Uterus (tissue), 4 donors: ENCODE measurements at places on chromosomes 4 and X. TPM values are rescaled to one million over a fixed set of nuclear protein-coding genes. Genes with fewer than 3 reads are reported as not detected.

BCORL1 gene
- total RNA-seq, result 1.5 TPM

DNA sequence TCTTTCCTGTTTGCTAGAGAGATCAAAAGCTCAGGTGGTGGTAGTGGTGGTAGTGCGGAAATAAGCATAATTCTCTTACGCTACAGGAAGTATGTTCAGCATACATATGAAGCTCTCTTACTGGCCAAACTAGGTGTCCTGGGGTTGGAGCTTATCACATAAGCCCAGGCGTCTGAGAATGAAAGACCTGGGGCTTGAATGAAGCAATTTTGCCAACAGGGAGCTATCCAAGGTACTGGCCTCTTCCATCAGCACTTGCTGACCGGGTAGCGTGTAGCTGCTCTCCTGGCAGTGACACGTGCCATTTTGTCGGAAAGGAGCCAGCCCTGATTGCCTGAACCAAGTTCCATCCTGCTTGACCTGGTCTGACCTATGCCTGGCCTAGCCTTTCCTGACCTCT lies 65.9 kb upstream of the HPF1 start:
- H3K27ac ChIP-seq, result no peak overlapping the region
- H3K4me1 ChIP-seq, result no peaks in the 10 kb centered on the region
- no peak overlapping the region for H3K4me3 ChIP-seq
- no peaks in the 10 kb centered on the region for H3K36me3 ChIP-seq
- DNase-seq, result no peak

DNA sequence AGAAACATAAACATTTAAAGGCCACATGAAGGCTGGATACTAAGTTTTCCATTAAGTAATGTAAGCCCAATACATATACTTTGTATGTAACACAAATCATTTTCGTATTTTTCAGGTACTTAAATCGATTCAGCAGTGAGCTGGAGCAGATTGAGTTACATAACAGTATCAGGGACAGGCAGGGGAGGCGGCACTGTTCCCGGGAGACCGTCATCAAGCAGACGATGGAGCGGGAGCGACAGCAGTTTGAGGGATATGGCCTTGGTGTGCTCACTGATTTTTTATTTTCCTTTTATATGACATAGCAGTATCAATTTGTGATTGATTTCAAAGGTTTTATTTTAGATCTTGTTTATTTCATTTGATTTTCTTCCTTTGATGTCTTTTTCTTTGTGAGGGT lies 20.7 kb downstream of the TMA16 start:
- H3K4me1 ChIP-seq, result no peaks in the 10 kb centered on the region
- DNase-seq, result no peak
- no peaks in the 10 kb centered on the region for H3K36me3 ChIP-seq
- no peaks in the 10 kb centered on the region for H3K27me3 ChIP-seq
- no peak overlapping the region for H3K4me3 ChIP-seq

DNA sequence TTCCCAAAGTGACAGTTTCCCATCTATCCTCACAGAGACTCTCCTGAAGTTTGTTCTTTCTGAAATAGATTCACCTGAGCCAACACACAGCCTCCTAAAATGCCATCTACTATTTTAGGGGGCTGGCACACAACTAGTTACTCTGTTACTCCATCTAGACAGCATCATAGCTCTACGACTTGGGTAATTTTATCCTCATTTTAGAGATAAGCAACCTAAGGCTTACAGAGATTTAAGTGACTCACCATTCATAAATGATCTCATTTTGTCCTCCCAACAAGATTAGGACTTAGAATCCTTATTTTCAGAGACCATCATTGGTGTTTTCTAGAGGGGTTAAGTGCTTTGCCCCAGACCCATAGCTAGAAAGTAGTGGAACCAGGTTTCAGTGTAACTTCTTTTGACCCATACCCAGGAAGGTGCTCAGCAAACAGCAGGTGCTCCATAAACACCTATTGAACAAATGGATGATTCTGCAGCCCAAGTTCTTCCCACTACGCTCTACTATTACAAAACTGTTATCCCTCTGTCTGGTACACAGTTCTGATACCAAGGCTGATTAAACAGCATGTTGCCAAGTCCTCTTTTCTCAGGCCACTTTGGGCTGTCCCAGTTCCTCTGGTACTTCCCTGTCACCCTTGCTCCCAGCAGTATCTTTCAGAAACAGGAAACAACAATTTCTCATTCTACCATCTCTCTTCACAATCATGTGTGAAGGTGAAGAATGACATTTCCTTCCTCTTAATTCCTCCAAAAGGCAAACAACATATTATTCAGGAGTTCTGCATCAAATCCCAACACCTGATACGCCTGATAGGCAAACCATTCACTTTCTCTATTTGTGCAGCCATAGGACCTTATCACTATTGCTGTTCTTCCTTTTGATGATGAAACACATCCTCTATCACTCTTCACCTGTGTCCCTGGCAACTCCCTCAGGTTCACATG lies 304.7 kb upstream of the TAPT1 start:
- no peaks in the 10 kb centered on the region for H3K36me3 ChIP-seq
- peaks cover 13% of the 10 kb centered on the region for H3K4me1 ChIP-seq
- peak overlapping the region; percentile 74 for H3K27ac ChIP-seq
- H3K27me3 ChIP-seq, result no peaks in the 10 kb centered on the region
- no peak for DNase-seq

GRCh38 chr4:174828845-174829701 lies at the start of gene GLRA3:
Gene GLRA3 (minus strand): TSS chr4:174829247. CDS start chr4:174828811, 436 bp downstream.
- no peak within 1 kb of the TSS for H3K4me3 ChIP-seq
- H3K36me3 ChIP-seq, result no peaks in the 10 kb centered on the region
- DNase-seq, result no peak
- no peaks in the 10 kb centered on the region for H3K4me1 ChIP-seq
- no peaks in the 10 kb centered on the region for H3K27me3 ChIP-seq
- no peak within 1 kb of the TSS for H3K27ac ChIP-seq

- no peak overlapping the region for H3K4me3 ChIP-seq
- DNase-seq, result no peak
- H3K36me3 ChIP-seq, result no peaks in the 10 kb centered on the region
- no peaks in the 10 kb centered on the region for H3K27me3 ChIP-seq
These were observed 501.0 kb downstream of the PPARGC1A start for GRCh38 chr4:23388699-23389395.

DNA sequence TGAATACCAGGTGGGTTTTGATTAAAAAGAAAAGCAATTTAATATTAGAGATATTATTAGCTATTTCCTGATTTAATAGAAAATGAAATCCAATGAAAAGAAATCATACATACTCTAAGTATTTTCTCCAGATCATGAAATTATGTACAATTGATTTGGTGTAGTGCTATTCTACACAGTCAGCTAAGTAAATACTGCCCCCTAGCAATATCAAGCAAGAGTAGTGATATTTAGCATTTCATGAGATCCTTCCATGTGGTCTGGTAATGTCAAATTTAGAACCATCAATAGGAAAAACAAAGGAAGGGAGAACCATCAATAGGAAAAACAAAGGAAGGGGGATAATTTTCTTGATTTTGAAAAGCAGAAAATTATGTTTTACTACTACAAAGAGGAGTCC lies 114.6 kb downstream of the TBCK start:
- no peaks in the 10 kb centered on the region for H3K27me3 ChIP-seq
- no peak for DNase-seq
- H3K27ac ChIP-seq, result no peak overlapping the region
- H3K36me3 ChIP-seq, result no peaks in the 10 kb centered on the region
- no peak overlapping the region for H3K4me3 ChIP-seq

GRCh38 chr4:47120783-47121182 lies 89.4 kb downstream of the GABRB1 start:
- H3K36me3 ChIP-seq, result no peaks in the 10 kb centered on the region
- H3K4me3 ChIP-seq, result no peak overlapping the region
- no peak for DNase-seq
- H3K27ac ChIP-seq, result no peak overlapping the region

GRCh38 chrX:44843753-44844152 lies at the start of gene DUSP21:
Gene DUSP21 (plus strand): TSS chrX:44844021. CDS start chrX:44844133, 112 bp downstream.
- no peaks in the 10 kb centered on the region for H3K36me3 ChIP-seq
- no peak within 1 kb of the TSS for H3K4me3 ChIP-seq
- no peak for DNase-seq
- no peaks in the 10 kb centered on the region for H3K4me1 ChIP-seq

DNA sequence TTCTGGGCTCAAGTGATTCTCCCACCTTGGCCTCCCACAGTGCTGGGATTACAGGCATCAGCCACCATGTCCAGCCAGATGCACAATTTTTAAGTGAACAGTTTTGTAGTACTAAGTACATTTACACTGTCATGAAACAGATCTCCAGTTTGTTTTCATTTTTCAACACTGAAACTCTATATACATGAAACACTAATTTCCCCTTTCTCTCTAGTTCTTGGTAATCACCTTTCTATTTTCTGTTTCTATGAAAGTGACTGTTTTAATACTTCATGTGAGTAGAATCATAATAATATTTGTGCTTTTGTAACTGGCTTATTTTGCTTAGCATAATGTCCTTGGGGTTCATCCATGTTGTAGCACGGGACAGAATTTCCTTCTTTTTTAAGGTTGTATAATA lies 237.4 kb downstream of the CAMK2D start:
- H3K4me3 ChIP-seq, result no peak overlapping the region
- DNase-seq, result no peak
- H3K27ac ChIP-seq, result no peak overlapping the region
- H3K4me1 ChIP-seq, result no peaks in the 10 kb centered on the region
- no peaks in the 10 kb centered on the region for H3K36me3 ChIP-seq

DNA sequence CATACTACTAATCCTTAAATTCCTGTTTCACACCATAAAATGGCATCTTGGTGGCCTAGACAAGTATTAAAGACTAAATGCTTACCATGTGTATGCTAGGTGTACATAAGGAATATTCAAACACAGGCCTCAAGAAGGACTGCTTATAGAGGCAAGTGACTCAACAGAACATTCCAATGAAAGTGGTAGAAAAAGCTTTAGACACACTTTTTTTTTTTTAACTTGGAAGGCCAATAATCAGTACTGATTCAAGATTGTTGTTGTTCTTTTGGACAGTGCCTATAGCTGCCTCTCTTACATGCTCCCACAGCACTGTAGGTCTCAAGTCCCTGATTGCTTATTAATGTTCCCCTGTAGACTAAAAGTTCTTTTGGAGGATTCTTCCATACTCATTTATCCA lies 77.6 kb downstream of the FBXL5 start:
- H3K27ac ChIP-seq, result no peak overlapping the region
- no peaks in the 10 kb centered on the region for H3K27me3 ChIP-seq
- H3K4me3 ChIP-seq, result no peak overlapping the region
- no peaks in the 10 kb centered on the region for H3K36me3 ChIP-seq
- H3K4me1 ChIP-seq, result no peaks in the 10 kb centered on the region

GRCh38 chrX:55710701-55711100 lies 6.8 kb upstream of the RRAGB start:
- no peaks in the 10 kb centered on the region for H3K4me1 ChIP-seq
- peak; percentile 16 for DNase-seq
- H3K4me3 ChIP-seq, result no peak overlapping the region
- H3K27ac ChIP-seq, result peak overlapping the region; percentile 39
- H3K36me3 ChIP-seq, result no peaks in the 10 kb centered on the region
- H3K27me3 ChIP-seq, result no peaks in the 10 kb centered on the region

GRCh38 chr4:189385098-189385497 lies 555.6 kb upstream of the FRG1 start:
- H3K27ac ChIP-seq, result no peak overlapping the region
- no peaks in the 10 kb centered on the region for H3K36me3 ChIP-seq
- no peak overlapping the region for H3K4me3 ChIP-seq
- no peaks in the 10 kb centered on the region for H3K27me3 ChIP-seq

PIR gene
- total RNA-seq, result 2.9 TPM

DNA sequence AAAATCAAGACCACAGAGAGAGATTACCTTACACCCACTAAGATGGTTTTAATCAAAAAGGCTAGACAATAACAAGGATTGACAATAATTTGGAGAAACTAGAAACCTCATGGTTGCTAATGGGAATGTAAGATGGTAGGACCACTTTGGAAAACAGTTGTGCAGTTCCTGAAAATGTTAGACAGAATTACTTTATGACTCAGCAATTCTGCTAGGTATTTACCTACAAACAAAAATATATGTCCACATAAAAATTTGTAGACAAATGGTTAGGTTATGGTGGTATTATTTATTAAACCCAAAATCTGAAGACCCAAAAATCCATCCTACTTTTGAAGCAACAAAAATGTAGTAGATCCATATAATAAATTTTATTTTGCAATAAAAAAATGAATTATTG lies 1027.0 kb upstream of the ADGRL3 start:
- no peak overlapping the region for H3K27ac ChIP-seq
- no peak for DNase-seq
- H3K27me3 ChIP-seq, result no peaks in the 10 kb centered on the region
- no peak overlapping the region for H3K4me3 ChIP-seq
- H3K36me3 ChIP-seq, result no peaks in the 10 kb centered on the region
- no peaks in the 10 kb centered on the region for H3K4me1 ChIP-seq

DNA sequence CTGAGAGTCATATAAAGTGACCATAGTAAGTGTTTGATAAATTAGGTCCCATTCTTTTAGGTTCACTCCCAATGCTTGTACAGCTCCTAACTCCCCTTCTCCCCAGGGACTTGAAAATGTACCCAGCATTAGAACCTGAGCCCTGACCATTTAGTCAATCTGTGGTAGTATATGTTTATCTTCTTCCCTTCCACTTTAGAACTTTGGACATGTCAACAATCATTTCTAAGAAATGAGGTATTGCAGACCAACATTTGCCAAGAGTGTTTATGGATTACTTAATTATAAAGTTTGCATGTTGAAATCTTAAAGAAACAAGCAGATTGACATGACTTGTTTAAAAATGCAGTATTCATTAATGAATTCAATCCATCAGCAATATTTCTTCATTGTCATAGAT lies 26.0 kb downstream of the AFM start:
- H3K27me3 ChIP-seq, result no peaks in the 10 kb centered on the region
- H3K4me1 ChIP-seq, result no peaks in the 10 kb centered on the region
- DNase-seq, result no peak
- H3K36me3 ChIP-seq, result no peaks in the 10 kb centered on the region

DNA sequence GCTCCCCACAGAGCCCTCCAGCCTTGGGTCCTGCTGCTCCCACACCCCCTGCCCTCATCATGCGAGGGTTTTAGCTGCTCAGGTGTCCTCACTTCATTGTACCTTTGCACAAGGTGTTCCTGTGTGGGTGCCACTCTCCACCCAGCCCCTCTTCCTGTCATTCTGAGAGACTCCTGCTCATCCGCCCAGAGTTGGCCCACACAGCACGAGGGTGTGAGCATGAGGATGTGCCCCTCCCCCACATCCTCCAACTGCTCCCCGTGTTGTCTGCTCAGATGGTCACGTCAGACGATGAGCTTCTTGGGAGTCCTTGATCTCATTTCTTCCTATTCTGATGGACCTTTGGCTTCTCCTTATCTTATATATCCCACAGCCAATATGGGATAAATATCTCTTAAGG lies 53.2 kb downstream of the HTT-AS start:
- H3K4me1 ChIP-seq, result no peaks in the 10 kb centered on the region
- no peaks in the 10 kb centered on the region for H3K27me3 ChIP-seq
- H3K27ac ChIP-seq, result no peak overlapping the region
- H3K36me3 ChIP-seq, result no peaks in the 10 kb centered on the region
- no peak overlapping the region for H3K4me3 ChIP-seq
- DNase-seq, result no peak

GRCh38 chrX:68304602-68305001 lies 128.7 kb downstream of the OPHN1 start:
- H3K4me1 ChIP-seq, result no peaks in the 10 kb centered on the region
- H3K27ac ChIP-seq, result no peak overlapping the region
- H3K36me3 ChIP-seq, result no peaks in the 10 kb centered on the region
- H3K27me3 ChIP-seq, result no peaks in the 10 kb centered on the region
- no peak overlapping the region for H3K4me3 ChIP-seq
